ENCODE measurements at places on chromosomes 12 and 14.

GRCh38 chr12:56188131-56188777 lies 1.0 kb downstream of the SMARCC2 start:
- DNase-seq, result no peak

DNA sequence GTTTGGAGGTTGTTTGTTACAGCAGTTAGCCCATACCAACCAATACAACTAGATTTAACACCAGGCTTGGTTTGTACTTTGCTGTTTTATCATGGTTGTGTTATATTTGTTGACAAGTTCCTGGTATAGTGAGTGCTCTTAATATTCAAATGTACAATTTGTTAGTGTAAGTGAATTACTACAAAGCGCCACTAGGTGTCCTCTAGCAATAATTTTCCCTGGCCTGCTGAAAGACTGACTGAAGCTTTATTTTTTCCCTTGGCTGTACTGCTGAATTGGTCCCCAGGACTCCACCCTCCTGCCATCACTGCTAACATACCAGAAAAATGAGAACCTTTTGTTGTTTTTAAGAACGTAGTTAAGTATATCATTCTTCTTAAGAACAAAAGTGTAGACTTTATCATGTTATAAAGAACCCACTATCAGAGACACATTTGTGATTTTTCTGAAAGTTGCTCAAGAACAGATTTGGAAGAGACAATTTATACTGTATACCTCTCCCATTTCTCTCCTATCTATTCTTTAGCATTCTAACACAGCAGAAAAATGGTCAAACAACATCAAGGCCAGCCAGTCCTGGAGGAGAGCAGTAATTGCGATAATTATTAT lies 75.3 kb upstream of the FAR2 start:
- DNase-seq, result no peak

GRCh38 chr14:31879661-31880348 lies 197.3 kb upstream of the ARHGAP5 start:
- no peak for DNase-seq

DNA sequence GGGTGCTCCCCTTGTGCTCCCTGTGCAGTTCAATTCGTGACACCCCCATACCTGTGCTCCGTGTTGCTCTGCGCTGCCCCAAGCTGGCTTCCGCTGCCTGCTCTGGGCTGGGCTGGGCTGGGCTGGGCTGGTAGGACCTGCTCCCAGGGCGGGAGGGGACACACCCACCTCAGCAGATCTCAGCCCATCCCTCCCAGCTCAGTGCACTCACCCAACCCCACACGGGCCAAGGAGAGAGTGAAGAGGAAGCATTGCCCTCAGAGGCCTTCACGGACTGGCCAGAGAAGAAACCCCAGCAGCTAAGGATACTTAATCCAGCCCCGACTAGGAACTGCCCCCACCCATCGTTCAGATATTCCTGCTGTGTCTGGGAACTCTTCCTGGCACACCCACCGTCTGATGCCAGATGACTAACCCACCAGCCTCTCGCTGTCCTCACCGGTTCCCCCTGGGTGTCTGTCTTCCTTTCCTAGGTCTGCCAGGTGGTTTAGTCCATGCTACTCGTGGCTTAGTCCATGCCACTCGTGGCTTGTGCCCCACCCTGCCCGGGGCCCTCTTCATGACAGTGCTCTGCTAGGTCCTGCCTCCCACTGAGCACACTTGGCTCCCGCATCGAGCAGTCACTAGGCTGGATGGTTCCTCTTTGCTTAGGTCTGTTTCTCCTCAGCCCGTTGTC lies at the start of gene LPAR5:
Gene LPAR5, minus strand, starts transcription at position 104 of the 676 bp plus-strand sequence. CDS start 14,711 bp downstream, outside the sequence.
- no peak for DNase-seq

- DNase-seq, result no peak
Observed at GRCh38 chr14:105945896-105946295, 419.5 kb downstream of the TMEM121 start.

- no peak for DNase-seq
Observed at GRCh38 chr14:97544571-97544970, 747.4 kb downstream of the VRK1 start.

GRCh38 chr12:120652656-120653435 lies 12.4 kb downstream of the CABP1 start:
- no peak for DNase-seq

GRCh38 chr14:62179367-62180018 lies 417.3 kb downstream of the SNAPC1 start:
- DNase-seq, result peak; percentile 52

- DNase-seq, result no peak
Observed at GRCh38 chr14:28671425-28671824, 95.2 kb upstream of the FOXG1 start.

- DNase-seq, result no peak
Observed at GRCh38 chr12:122023339-122024131, 1.9 kb downstream of the BCL7A start.

DNA sequence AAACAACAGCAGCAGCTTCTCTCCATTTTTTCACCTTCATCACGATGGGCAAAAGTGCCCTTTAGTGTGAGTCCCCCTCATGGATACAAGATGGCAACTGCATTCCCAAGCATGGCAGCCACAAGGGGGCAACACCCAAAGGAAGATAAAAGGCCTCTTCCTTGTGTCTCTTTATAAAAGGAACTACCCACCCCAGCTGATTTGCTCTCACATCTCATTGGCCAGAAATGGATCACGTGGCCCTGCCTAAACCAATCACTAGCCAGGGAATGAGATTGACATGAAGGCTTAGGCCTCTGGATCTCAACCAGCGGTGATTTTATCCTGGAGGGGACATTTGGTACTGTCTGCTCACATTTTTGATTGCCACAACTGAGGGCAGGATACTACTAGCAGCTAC lies 21.9 kb upstream of the IFT81 start:
- DNase-seq, result peak; percentile 88

DNA sequence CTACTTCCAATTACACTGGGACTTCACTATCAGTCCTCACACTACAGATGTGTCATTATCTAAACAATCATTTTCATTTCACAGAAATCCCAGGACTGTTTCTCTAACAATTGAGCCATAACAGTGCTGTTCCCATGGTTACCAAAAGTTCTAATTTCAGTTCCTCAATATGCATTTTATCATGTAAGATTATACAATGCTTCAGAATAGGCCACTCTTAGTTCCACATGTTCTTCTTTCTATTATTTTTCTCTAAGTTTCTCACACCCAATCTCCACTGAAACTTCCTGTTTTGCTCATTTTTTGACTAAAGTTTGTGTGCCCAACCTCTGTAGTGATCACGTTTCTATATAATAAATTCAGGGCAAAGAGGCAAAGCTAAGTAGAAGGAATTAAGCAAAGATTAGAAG lies 185.8 kb downstream of the DUSP6 start:
- no peak for DNase-seq

- DNase-seq, result no peak
Observed at GRCh38 chr12:55845785-55846496, 3.2 kb upstream of the MMP19 start.

GRCh38 chr12:130398100-130398848 lies 60.6 kb downstream of the PIWIL1 start:
- DNase-seq, result no peak

DNA sequence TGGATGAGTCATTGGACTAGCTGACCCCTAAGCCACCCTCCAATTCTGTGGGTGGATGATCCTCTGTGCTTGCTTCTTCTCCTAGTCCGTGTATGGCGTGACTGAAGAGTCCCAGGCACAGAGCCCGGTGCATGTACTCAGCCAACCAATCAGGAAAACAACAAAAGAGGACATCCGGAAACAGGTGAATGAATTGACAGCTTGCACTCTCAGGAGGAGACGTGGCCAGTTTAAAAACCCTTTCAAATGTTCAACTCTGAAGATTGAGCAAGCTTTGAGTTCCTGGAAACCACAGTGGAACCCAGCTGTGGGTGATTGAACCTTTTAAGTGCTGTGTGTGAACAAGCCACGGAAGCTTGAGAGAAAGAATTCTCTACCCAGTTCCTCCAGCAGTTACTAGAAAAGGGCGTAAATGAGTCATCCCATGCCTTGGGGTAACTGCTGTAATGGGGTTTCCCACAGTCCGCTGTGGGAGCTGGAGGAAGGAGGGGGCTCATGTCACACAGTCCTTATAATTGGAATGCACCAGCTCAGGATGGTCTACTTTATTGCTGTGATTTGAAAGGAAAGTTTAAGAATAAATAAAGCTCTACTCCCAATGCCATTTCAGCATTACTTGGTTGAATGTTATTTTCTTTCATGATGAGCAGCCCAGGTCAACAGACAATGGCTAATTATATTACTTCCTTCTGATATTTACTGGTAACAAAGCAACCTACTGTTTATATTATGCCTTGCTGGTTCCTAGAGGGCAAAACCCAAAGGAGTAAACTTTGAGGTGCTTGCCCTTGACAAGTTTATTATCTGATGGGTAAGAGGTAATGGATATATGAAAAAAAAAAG lies 417.0 kb downstream of the DPF3 start:
- no peak for DNase-seq

- no peak for DNase-seq
Observed at GRCh38 chr12:33786532-33786931, 235.8 kb upstream of the ALG10 start.

DNA sequence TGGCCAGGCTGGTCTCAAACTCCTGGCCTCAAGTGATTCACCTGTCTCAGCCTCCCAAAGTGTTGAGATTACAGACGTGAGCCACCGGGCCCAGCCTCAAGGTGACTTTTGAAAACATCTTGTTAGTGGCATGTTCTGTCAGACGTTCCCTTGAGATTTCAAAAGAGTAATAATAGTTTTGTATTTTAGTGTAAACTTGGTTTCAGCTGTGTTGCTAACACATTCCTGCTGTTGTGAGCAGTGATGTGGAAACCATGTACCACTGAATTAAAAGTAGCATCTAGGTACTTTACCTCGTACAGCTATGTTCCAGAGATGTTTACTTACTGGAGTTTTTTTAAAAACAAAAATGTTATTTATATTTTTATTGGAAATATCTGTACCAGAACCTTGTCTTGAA lies 111.3 kb downstream of the AEBP2 start:
- no peak for DNase-seq

- DNase-seq, result no peak
Observed at GRCh38 chr12:73106896-73107295, 834.7 kb downstream of the TRHDE start.
